ENCODE measurements at places on chromosomes 12 and 14.
A peak's percentile ranks its signal among the peaks of the same experiment; 100 is the strongest.

DNA sequence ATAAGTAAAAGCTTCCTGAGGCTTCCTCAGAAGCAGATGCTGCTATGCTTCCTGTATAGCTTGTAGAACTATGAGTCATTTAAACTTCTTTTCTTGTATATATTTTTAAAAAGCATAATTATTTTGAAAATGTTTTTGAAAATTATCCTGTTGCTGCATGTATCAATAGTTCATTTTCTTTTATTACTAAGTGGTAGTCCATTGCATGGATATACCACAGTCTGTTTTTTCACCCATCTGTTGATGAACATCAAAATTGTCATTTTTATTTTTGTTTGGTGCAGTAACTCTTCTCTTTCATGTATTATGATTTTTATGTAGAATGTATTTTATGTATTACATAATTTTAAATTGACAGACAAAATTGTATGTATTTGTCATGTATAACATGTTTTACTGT is 81.4 kb downstream of the TMTC3 start:
- H3K36me3 ChIP-seq, result no peaks in the 10 kb centered on the region
- peaks cover 4% of the 10 kb centered on the region for H3K4me1 ChIP-seq
- H3K4me3 ChIP-seq, result no peak overlapping the region
- no peak overlapping the region for H3K27ac ChIP-seq
- no peak for DNase-seq

DNA sequence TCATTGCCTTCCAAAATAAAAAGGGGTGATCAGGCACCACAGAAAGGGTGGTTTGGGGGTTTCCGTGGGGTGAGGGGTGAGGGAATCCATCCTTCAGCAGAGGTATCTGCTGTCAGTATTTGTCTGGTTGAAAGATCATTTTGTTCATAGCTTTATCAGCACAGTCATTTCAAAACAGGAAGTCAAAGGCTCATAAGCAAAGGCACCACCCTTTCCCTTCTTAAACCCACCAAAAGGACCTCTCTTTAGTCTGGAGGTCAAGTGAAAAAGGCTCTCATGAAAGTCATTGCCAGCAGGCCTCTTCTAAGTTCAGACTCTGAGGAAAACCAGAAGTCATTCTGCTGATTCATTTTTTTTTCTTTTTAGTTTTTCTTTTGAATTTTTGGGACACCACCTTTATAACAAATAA is 6.2 kb downstream of the CHST11 start:
- no peaks in the 10 kb centered on the region for H3K36me3 ChIP-seq
- H3K4me3 ChIP-seq, result peak overlapping the region; percentile 2
- H3K27ac ChIP-seq, result peak overlapping the region; percentile 62
- H3K27me3 ChIP-seq, result no peaks in the 10 kb centered on the region

DNA sequence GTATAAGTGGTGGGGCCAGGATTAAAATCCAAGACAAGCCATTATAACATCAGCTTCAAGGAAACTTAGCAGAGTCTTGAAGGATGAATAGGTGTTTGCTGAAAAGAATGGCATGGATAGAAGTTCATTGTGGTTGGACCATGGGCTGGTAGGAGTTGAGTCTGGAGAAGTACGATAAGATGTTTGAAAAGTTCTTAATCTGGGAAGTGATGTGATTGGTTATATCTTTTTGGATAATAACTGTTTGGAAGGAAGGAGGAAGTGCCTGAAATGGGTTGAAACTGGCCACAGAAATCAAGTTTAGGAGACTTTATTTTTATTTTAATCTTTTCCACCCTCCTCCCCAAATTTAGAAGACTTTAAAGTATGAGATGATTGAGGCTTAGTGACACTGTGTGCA is 4.9 kb downstream of the DENR start:
- peaks cover 21% of the 10 kb centered on the region for H3K4me1 ChIP-seq
- H3K27ac ChIP-seq, result no peak overlapping the region
- no peak overlapping the region for H3K4me3 ChIP-seq

- no peak for DNase-seq
- no peaks in the 10 kb centered on the region for H3K27me3 ChIP-seq
- H3K4me3 ChIP-seq, result no peak overlapping the region
- H3K27ac ChIP-seq, result no peak overlapping the region
- no peaks in the 10 kb centered on the region for H3K36me3 ChIP-seq
These were observed 358.2 kb downstream of the DIO2 start for GRCh38 chr14:79852950-79853744.

GRCh38 chr14:102573591-102574046 is 18.8 kb upstream of the RCOR1 start:
- no peak for DNase-seq
- no peaks in the 10 kb centered on the region for H3K27me3 ChIP-seq
- no peak overlapping the region for H3K4me3 ChIP-seq

DNA sequence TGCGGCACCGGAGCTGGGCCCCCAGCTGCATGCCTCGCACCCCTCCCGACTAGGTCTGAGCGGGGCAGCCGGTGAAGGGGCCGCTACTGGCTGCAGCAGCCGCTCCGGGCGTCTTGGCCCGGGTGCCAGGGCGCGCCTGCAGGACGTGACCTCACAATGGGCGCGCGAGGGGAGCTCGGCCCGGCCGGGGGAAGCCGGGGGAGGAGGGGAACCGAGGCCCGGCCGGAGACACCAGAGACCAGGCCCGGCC is 353 bp downstream of the BAG5 start:
- H3K36me3 ChIP-seq, result no peaks in the 10 kb centered on the region
- H3K27me3 ChIP-seq, result no peaks in the 10 kb centered on the region
- no peak for DNase-seq
- H3K27ac ChIP-seq, result peak overlapping the region; percentile 81
- H3K4me3 ChIP-seq, result peak overlapping the region; percentile 72

DNA sequence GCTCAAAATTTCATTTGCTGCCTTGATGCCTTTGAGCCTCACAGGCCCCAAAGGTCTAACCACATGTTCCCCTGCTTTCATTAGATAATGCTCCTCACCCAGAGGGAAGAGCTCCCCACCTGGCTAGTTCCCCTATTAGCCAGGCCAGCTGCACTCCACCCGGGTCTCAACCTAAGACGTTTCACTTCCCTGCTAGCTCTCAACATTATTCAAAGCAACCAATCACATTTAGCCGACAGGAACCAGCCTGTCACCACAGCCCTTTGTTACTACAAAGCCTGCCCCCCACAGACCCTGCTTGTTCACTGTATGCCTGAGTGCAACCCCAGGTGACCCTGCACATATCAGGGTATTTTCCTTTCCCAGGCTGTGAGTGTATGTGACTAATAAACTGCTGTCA is 78.6 kb downstream of the SLC15A5 start:
- no peak overlapping the region for H3K4me3 ChIP-seq
- no peaks in the 10 kb centered on the region for H3K36me3 ChIP-seq
- H3K4me1 ChIP-seq, result no peaks in the 10 kb centered on the region
- DNase-seq, result no peak
- no peak overlapping the region for H3K27ac ChIP-seq
- no peaks in the 10 kb centered on the region for H3K27me3 ChIP-seq

- H3K4me1 ChIP-seq, result no peaks in the 10 kb centered on the region
- H3K36me3 ChIP-seq, result no peaks in the 10 kb centered on the region
- H3K27ac ChIP-seq, result no peak overlapping the region
- no peak for DNase-seq
These were observed 12.5 kb upstream of the EML1 start for GRCh38 chr14:99780690-99781089.

DNA sequence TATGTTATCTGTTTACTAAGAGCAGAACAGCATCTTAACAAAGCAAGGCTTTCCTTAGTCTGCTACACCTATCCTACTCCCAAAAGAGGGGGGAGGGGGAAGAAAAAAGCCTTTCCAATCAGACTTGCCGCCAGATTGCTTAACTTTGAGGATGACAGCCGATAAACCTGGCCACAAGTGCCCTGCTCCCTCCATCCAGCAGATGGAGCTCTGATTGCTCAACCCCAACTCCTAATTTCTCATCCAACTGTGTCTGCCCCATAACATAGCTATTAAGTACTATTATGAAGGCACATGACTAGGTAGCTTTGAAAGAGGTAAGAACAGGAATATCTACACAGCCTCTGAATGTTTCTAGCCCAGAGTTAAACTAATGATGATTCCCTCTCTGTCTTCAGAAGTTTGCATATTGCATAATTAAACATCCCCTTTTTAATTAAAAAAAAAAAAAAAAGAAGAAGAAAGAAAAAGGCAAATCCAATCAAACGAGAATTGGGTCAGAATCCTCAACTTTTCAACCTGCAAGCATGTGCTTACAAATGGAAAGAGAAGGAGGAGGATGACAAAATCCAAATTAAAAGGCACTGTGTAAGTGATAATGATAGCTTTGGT is 247.4 kb downstream of the GALC start:
- no peaks in the 10 kb centered on the region for H3K4me1 ChIP-seq
- H3K4me3 ChIP-seq, result no peak overlapping the region
- no peaks in the 10 kb centered on the region for H3K27me3 ChIP-seq
- no peaks in the 10 kb centered on the region for H3K36me3 ChIP-seq
- no peak for DNase-seq
